ENCODE measurements at places on chromosomes 16 and 17. TPM values are rescaled to one million over a fixed set of nuclear protein-coding genes. Genes with fewer than 3 reads are reported as not detected.

GRCh38 chr17:65634533-65634932, 73.1 kb upstream of the AXIN2 start:
- no peak for DNase-seq

LIMD2 gene
- total RNA-seq = 4.5 TPM

- DNase-seq = no peak
Measured at GRCh38 chr16:31870809-31871208, 2.8 kb upstream of the ZNF267 start.

GRCh38 chr16:31094088-31094423, 541 bp downstream of the VKORC1 start:
- DNase-seq = no peak

DNA sequence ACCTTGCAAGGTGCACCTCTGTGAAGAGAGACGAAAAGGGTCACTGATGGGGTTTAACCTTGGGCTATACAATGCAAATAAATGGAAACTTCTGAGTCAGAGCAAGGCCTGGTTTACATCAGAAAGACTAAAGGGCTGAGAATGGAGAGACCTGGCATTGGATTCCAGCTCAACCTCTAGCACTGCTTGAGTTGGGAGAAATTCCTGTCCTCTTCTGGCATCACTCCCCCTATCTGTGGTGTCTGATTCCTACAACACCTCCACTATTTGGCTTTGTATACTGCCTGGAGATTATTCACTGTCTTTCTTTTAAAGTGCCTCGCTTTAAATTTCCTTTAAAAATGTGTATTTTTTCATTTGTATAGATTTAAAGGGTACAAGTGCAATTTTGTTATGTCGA, 68.8 kb downstream of the GPR139 start:
- no peak for DNase-seq

DNA sequence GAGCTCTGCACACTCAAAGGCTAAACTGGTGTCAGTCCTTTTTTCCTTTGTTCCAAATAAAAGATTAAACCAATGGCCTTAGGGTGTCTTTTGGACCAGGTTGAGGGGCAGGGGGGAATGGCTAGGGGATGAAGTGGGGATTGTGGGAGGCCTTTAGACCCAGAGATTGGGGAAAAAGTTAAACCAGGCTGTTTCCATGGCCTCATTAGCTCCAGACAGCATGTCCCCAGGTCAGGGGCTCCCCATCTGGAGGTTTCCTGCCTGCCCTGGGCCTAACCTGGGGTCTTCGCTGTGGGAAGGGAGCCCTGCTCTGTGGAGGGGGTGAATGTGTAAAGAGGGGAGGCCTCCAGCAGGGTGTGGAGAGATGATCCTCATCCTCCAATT, 10.3 kb downstream of the FKBP10 start:
- no peak for DNase-seq

DNA sequence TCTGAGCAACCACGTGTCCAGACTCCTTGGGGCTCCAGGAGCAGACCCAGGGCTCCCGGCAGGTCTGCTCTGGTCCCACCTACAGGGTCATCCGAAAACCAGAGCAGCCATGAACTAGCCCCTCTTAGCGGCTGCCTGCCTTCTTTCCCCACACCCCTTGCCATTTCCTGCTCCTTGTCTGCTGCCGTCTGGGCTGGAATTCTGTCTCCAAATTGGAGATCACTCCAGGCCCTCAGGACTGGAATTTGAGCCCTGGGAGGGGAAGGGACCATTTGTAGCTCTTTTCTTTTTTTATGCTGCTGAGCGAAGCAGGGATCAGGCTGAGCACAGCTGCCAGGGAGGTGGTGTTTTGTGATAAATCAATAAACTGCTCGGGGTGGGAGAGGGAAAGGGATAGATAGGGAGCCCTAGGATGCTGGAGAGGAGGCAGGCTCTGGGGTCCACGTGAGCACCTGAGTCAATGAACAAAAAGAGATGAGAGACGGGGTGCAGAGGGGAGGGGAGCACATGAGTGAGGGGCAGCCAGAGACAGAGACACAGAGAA, 257.5 kb downstream of the ENGASE start:
- DNase-seq = no peak

Data from IMR-90 (cell line).